ENCODE measurements at places on chromosomes 13 and 19.
A peak's percentile ranks its signal among the peaks of the same experiment; 100 is the strongest.

GRCh38 chr13:98856983-98857382, 104.5 kb upstream of the SLC15A1 start:
- no peak for DNase-seq

DNA sequence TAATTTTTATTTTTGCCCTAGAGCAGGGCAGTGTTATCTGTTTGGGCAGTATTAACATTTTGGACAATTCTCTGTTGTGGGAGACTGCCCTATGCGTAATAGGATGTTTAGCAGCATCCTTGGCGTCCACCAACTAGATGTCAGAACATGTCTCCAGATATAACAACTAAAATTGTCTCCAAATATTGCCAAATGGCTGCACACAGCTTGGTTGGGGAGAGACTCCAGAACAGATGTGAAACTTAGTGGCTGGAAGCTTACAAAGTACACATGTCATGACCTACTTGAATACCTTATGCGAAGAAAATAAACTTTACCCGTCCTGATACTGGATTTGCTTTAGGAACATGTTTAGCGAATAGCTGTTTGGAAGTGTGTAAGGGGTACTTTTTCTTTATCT, 123.0 kb downstream of the GGACT start:
- DNase-seq = no peak

GRCh38 chr13:73757481-73758233, 376.5 kb downstream of the KLF12 start:
- no peak for DNase-seq

DNA sequence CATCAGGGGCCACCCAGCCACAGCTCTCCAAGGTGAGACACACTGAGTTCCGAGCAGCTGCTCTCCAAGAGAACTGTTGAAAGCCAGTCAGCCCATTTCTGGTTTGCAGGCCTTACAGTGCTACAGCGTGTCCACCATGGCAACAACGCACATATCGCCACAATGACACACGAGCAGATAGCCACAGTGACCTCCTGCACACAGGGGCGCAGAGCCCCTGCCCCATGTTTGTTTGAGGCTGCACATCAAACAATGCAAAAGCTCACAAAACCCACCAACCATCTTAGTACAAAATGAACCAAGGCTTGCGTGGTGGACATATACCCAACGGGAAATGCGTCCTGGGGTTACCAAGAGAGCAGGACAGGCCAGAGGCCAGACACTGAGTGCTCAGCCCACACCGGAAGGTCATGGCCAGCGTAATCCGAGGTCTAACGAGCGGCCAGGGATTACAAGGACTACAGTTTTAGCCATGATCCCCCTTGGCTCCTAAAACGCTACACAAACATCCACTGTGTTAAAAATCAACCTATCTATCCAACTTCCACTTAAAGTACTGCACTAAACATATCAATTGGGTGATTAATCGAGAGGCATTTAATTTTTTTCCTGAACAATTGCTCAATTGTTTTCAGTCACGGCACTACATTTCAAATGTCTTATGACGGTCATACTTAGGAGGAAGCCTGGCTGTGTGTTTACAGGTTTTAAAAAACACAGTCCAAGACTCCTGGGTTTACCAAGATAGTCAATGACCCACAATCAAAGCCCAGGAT, 56.0 kb downstream of the STK24 start:
- DNase-seq = no peak

DNA sequence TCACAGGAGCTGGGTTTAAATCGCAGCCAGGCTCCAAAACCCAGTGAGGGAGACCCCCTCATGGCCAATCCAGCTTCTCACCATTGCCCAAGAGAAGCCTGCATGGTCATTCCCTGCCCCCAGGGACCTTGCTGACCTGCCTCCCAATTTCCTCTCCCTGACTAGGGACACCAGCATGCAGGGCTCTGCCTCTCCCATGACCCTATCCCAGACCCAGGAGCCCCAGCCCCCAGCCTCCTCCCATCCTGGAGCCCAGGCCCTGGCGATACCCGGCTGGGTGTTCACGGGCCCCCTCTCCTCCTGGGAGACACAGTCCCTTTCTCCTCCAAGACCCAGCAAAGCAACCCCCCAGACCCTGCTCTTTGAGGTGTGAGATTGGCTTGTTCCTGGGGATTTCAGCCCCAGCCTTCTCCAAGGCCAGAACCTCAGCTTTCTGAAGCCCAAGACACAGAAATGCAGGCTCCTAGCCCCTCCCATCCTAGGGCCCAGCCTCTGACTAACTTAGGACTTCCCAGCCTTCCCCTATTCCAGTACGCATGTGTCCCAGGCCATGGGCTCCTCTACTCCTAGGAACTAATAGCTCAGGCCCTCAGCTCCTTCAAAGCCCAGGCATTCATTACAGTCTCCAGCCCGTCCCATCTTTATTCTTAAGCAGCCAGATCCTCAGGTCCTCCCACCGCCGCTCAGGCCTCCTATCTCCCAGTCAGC, 1.1 kb downstream of the GYS1 start:
- peak; percentile 79 for DNase-seq

DNA sequence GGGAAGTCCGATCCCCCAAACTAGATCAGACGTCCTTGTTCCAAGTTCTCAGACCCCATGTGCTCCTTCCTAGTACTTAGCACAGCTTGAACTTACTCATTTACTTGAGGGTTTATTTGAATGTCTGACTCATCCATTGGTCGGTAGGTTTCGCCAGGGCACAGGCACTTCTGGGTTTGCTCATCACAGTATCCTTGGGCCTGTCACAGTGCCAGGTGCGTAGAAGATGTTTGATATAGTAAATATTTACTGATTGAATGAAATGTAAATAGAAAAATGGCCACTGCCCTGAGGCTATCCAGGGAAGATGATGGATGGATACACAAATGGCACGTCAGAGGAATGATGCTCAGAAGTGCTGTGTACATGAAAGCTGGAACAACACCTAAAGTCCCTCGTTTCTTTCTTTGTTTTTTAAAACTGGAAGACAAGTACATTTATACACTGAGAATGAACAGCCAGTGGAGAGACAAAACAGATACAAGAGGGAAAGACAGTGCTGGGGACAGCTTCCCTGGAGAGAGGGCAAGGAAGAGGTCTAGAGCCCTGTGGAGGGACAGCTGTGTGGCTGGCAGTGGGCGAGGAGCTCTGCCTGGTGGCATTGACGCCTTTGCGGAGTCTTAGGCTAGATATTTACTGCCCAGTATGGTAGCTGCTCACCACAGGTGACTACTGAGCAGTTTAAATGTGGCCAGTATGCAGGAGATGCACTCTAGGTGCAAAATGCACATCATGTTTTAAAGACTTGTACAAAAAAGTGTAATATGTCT, 31.2 kb upstream of the KL start:
- DNase-seq = peak; percentile 66
